Left ventricle myocardium inferior (tissue), 1 donor: ENCODE measurements at places on chromosomes 3 and 15.

- DNase-seq, result no peak
Measured at GRCh38 chr15:39556461-39556860, 24.4 kb upstream of the THBS1 start.

DNA sequence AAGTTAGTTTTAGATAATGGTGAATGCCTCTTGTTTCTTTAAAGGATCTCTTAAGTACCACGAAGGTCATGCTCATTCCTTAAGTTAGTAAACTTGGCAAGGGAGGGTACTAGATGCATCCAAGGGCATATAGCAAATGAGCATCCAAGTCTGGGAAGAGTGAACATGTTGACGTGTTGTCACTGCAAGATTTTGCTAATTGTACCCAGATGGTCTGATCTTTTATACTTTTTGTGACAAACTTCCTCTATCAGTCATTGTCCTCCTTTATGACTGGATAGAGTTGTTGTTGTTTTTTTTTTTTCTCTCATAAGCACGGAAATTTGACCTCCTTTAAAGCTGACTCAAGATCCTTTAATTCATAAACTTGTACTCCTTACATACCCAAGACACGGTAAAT, 121.3 kb downstream of the CHST2 start:
- DNase-seq, result no peak

DNA sequence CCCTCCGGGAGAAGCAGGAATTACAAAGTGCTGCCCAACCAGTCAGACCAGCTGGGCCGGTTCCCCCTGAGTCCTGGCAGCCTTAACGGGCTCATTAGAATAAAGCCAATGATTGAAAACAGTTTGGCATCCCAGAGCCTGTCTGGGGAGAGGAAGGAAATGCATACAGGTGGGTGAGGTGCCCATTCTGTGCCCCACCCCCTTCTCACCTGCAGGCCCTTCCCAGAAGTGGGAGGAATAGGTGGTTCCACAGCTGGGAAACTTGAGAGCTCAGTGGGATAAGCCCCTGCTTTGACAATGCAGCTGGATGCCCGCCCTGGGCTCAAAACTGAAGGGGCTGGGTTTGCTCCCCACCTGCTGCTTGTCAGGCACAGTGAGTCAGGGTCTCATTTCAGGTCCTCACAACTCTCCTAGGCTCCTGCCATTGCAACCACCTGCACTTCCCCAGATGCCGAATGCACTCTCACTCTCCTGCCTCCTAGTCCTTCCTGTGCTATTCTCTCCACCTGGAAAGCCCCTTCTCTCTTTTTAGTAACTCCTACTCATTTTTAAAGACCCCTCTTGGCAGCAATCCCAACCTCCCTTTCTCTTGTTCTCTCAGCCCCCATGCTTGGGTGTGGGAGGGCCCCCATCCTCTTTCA, 5.5 kb upstream of the BUB1B start:
- no peak for DNase-seq

- DNase-seq, result no peak
Measured at GRCh38 chr3:190323246-190323626, 990 bp upstream of the CLDN1 start.

- no peak for DNase-seq
Measured at GRCh38 chr15:26129852-26130251, 266.7 kb upstream of the ATP10A start.
